Stimulated activated naive CD8-positive, alpha-beta T cell treated with anti-CD3 and anti-CD28 coated beads, Interleukin-15, Interleukin-2, amounts not matched to agents 100 U/mL and 50 U/mL, for 24 hours (primary cell): ENCODE measurements at places on chromosomes 3 and 15.

GRCh38 chr3:54506603-54507002 is 384.3 kb downstream of the CACNA2D3 start:
- no peak for DNase-seq

DNA sequence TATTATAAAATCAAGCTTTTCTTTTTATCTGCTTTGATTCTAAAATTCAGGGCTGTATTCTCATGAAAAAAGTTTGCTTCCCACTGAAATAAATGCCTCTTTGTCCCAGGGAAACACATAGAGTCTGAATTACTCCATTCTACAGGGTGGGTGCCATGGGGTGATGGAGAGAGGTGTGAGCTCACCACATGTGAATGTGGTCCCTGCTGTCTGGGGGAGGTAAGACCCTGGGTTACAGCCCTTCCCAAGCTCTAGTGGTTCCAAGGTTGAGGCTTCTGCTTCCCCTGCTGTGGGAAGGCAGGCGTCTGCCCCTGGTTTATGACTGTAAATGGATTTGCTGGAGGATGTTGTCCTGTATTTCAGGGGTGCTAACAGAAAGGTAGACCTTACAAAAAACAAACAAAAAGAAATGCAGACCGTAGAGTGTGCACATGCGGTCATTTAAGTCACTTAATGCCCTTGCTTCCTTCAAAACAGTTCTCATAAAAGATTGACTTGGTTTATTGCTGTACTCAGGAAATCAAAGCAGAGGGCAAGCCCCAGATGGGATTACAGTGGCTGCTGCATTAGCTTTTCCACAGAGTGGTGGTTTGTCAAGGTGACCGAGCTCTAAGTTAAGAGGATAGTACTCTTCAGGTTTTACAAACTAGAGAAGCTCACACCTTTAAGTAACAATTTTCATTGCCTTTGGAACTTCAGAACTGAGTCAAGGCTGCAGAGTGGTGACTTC is 49.2 kb downstream of the CTDSPL start:
- no peak for DNase-seq

DNA sequence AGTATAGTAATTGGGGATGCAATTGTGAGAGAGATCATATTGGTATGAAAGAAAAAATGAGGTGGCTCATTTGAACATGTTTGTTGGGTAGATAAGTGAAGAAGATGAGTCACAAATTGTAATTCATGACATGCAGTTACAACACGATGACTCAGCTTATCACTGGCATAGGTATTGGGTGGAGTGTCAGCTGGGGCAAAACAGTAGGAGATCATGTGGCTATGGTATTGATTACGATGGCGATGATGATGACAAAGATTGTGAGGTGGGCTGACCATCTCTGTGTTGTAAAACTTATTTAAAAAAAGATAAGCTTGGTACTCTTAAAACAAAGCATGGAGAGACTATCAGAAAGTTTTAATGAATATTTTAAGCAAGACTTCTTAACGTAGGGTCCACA is 11.6 kb upstream of the DPH6 start:
- DNase-seq = no peak

DNA sequence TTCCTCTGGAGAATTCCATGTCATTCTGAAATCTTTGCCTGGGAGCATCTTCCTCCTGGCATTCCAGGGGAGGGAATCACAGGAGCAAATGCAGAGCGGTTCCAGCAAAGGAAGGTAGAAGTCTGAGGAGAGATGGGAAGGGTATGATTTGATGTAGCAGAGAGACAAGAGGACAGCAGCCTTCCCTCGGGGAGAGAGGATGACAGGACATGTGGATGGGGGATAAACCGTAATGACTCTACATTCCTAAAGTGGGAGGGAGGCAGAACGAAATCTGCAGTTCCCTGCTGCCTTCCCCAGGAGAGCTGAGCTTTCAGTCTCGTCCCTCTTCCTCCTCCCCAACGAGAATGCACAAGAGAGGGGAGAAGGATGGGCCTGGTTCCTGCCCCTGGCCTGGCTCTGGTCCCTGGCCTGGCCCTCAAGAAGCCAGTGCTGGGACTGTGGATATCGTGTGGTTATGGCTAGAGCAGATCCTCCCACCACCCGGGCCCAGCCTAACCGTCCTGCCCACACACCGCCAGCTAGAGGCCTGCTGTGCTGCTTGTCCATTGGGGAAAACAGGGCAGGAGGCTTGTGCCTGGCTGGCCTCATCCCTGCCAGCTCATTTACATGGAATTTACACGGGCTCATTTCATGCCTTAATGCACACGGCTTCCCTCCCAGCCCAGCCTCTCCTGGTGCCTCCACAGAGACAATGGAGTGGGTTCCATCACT is 26.6 kb downstream of the SEMA7A start:
- DNase-seq = no peak

- DNase-seq = no peak
These were observed 101.5 kb upstream of the ASB14 start for GRCh38 chr3:57393977-57394376.

GRCh38 chr3:127714866-127715265 is 42.1 kb downstream of the ABTB1 start:
- DNase-seq = no peak

GRCh38 chr15:83613714-83614113 is 40.2 kb upstream of the ADAMTSL3 start:
- no peak for DNase-seq

DNA sequence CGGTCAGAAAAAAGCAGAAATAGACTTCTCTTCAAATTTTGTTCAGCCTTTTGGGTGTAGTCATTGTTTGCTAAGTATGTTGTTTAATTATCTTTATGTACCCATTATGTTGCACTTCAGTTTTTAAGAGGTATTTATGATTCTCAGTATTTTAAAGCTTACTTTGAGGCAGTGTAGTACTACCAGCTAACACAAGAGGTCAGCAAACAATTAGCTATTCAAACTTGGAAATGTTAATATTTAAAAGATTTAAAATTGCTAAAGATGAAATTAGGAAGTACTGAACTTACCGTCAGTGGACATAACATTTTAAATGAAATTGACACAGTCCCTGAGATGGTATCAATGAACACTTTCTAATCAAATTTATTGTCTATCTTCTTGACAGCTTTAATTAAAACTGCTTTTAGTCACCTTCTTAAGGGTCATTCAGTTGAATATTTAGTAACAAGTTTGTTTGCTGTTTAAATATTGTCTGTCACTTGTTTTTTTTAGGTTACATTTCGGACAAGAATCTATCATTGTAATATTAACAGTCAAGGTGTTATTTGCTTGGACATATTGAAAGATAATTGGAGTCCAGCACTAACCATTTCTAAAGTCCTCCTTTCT is 28.1 kb downstream of the NKIRAS1 start:
- DNase-seq = no peak

DNA sequence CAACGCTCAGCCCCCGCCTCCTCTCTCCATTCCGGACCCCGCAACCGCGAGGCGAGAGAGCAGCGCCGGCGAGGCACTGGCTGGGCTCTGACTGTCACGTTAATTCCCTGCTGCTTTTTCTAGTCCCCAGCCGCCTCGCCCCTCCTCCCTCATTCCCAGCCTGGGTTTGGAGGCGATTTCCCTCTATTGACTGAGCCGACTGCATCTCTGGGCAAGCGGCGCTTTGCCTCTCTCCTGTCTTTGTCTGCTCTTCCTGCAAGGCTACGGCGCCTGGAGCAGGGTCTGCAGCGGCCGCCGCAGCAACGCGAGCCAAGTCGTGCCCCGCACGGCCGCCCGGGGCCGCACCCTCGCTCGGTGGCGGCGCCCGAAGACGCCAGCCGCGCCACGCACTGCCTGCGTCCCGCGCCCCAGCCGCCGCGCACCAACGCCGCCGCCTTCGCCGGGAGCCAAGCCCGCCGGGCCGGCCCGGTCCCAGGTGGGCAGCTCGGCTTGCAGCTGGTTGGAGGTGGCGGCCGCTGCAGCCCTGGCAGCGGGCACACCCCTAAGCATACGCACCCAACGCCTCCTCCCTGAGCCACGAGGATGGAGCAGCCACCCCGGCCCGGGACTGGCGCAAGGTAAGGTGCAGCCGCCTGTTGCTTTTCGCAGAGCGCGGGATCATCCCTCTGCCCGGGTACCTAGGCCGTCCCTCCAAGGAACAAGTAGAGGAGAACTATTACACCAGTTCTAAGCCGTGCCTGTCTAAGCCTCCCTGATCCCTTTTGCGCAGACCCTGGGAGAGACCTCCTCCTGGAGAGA is at the start of gene LRRC3B:
LRRC3B (plus strand) TSS at position 152 of the 798 bp plus-strand sequence. CDS start 86,901 bp downstream, outside the sequence.
- DNase-seq = no peak

DNA sequence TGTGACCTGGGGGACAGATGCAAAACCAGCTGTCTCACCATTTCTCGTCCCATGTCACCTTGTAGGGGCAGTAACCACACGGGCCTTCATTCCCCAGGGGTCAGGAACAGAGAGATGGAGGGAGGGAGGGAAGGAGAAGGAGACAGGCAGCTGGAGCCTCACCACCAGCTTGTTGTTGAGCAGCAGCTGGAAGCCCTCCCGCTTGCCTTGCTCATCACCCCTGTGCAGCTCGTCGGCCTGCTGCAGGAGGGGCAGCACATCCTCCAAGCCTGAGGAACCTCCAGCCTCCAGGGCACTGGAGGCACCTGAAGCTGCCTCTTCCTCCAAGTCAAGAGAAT is 10.3 kb downstream of the RMDN3 start:
- DNase-seq = no peak

GRCh38 chr3:3154879-3155610 is 24.4 kb downstream of the CRBN start:
- DNase-seq = no peak

DNA sequence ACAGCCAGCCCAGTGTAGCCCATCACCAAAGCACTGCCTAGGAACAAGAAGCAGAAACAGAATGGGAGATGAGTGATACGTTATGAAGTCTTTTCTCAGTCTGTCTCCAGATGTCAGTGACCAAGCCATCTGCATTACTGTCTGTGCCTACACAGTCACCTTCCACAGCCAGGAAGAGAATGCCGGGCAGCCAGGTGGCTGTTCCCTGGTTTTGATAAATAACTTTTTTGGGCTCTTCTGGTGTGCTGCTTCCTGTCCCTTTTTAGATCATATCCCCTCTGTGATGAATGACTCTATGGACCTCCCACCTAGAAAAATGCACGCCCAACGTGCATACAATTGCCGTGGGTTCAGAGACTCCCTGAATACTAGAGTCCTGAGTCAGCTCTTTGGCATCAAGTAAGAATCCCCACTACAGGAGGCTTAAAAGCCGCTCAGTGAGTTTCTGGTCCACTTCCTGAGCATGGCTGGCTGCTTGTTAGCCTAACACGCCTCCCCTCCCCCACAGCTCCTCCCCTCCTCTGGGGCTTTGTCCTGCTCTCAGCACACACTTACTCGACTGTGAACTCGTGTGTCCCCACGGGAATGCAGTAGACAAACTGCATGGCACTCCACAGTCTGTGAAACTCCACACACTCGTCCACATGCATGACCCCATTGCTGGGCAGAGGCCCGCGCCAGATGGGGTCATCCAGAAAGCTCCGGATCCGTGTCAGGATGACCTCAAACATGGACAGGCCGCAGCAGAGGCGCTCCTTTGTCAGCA is 34.7 kb downstream of the NIPA2 start:
- no peak for DNase-seq

DNA sequence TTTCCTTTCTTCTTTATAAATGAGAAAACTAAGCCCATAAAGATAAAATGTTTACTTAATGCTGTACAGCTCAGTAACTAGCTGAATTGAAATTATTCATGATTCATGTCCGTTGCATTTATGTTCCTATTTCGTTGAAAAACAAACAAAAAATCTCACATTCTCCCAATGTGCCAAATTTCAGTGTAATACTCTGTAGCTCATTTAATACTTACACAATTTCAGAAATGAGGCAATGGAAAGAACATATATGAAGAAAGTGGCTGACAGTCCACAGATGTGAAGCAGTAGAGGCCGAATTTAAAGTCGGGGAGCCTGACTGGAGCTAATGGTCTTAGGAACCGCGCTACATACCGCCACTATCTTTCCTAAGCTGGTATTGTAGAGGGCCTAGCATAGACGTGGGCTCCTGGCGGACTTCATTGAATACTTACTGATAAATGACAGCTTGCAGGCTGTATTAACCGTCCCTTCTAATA is 651 bp downstream of the PLSCR2 start:
- no peak for DNase-seq

DNA sequence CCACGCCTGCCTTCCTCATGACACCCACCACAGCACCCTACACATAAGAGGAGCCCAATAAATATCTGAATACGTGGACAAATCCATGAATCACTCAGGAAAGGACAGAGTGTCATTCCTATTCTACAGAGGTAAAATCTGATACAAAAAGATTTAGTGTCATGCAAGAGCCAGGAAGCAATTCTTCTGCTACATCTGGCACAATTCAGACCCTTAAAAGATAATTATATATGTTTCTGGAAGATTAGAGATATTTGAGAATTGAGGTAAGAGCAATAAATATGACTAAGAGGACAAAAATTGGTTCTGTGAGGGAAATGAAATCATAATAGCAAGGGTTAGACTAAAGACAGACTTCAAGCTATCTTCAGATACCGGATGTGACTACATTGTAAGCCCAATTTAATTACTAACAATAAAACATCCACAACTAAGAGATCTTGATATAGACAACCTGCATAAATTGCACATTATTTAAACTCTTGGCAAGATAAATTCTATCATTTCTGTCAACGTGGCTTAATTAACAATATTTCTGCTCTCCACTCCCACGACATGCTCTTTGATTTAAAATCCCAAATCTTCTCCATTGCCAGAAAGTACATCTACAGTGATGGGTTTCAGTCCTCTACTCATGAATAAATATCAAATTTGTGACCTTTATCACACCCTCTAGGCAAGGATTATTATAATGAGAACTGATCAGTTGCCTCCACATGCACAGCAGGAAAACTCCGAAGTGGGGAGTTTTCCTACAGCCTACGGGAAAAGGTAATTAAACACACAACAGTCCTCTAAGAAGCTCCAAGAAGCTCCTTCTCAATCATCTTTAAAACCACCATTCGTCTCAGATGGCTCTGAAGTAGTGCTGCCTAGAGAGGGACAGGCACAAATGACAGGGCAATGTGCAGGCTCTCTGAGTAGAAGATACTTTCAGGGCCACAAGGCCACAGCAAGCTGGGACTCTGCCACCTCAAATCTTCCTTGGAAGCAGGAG is 32.6 kb downstream of the MB21D2 start:
- DNase-seq = no peak

DNA sequence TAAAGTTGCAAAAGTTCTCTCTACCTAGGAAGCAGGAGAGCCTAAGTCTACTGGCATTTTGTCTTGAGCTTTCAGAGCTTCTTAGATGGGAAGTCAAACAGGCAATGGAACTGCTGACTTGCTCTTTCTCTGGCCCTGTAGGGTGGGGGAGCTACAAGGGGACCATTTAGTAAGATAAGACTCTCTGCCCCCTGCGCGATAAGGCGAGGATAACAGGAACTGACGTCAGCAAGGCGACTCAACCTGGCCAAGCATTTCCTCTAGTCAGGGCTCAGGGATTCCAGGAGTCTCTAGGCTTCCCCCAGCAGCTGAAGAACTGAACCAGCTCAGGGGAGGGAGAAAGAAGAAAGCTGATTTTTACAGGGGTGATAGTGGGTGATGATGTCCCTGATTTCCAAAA is 5.8 kb downstream of the RARB start:
- no peak for DNase-seq

GRCh38 chr3:158920371-158920770 is 118.5 kb downstream of the MFSD1 start:
- no peak for DNase-seq

GRCh38 chr15:38059665-38060064 is 125.2 kb downstream of the TMCO5A start:
- no peak for DNase-seq

- no peak for DNase-seq
These were observed 53.9 kb upstream of the NEDD4 start for GRCh38 chr15:56047354-56047753.

- peak; percentile 9 for DNase-seq
These were observed at the start of gene ABI3BP for GRCh38 chr3:100993309-100993708. ABI3BP (minus strand) TSS chr3:100993421; CDS start chr3:100993384, 37 bp downstream.
